Left lung (tissue), 14 donors: ENCODE measurements at places on chromosomes 7 and 10.

DNA sequence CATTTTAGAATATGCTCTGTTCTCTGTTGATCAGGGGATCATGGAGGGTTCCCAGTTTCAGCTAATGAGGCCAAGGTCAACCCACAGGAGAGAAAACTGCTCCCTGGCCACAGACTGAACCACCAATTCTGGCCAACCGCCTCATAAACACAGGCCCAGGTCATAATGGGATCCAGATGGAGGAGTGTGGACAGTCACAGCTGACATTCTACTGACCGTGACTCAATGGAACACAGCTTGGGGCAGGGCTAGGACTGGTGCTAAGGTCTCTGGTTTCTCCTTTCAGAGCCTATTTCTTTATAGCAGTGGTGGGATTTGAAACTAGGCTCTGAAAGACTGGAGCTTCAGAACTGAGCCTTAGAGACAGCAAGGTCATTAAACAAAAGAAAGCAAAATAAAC is 68.3 kb downstream of the HIPK2 start:
- H3K4me1 ChIP-seq, result peaks cover 34% of the 10 kb centered on the region
- no peak overlapping the region for H3K4me3 ChIP-seq
- H3K27ac ChIP-seq, result no peak overlapping the region
- no peaks in the 10 kb centered on the region for H3K36me3 ChIP-seq
- DNase-seq, result no peak

DNA sequence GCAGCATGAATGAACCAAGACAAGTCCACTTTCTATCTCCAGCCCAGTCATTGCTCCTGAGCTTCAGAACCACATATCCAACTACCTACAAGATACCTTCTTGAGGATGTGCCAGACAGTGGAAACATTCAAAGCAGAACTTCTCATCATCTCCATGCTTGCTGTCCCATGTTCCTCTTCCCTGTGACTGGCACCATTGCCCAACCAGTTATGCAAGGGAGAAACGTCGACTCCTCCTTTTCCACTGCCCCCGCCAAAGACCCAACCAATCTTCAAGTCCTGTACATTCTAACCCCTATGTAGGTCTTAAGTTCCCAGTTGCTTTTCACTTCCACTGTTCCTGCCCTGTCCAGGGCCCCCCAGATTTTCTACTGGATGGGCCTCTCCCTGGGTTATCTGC is 225.7 kb downstream of the RPS24 start:
- no peak for DNase-seq
- H3K27me3 ChIP-seq, result no peaks in the 10 kb centered on the region
- peaks cover 49% of the 10 kb centered on the region for H3K4me1 ChIP-seq

DNA sequence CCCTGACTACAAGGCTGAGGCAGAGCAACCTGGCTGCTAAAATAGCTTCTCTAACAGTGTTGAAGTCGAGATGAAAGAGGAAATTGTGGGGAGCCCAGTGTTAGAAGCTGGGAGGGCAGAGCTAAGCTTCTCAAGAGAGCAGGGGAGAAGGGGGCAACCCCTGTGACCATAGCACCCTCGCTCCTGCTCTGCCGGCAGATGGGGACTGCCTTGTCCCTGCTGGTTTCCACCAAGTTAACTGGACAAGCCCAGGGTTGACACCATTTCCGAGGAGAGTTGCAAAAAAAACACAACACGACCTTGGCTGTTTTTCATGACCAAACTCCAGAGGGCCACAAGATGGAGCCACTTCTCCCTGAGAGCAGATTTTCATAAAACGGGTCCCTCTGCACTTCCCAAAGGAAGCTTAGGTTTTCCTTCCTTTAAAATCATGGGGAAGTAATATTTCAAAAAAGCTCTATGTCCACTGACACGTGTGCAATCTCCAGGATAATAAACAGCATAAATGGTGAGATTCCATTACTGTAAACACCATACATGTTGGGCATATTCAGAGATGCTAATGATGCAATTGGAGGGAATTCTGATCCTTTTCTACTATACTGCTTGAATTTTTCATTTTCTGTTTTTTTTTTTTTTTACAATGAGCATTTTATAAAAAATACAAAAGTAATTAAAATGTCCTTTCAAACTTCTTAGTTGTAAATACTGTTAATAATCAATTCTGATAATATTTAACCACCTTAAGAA is 140.4 kb downstream of the PIP4K2A start:
- peaks cover 2% of the 10 kb centered on the region for H3K4me1 ChIP-seq
- H3K27me3 ChIP-seq, result no peaks in the 10 kb centered on the region
- no peak overlapping the region for H3K27ac ChIP-seq
- H3K4me3 ChIP-seq, result no peak overlapping the region

- H3K4me1 ChIP-seq, result peaks cover 22% of the 10 kb centered on the region
- H3K36me3 ChIP-seq, result no peaks in the 10 kb centered on the region
- no peak for DNase-seq
These were observed 416 bp downstream of the BBS9 start for GRCh38 chr7:33129806-33130153.
